Smooth muscle cell of bladder (primary cell): ENCODE measurements at places on chromosomes 7 and 10. TPM values are rescaled to one million over a fixed set of nuclear protein-coding genes. Genes with fewer than 3 reads are reported as not detected.

The CTAGE6 gene
- 0.28 and 0.55 TPM in 2 replicates for total RNA-seq

The MXI1 gene
- total RNA-seq = 20.9 and 36.0 TPM in 2 replicates

The GJD4 gene
- total RNA-seq = not detected in 2 replicates

The SH2D4B gene
- total RNA-seq = not detected in 2 replicates

The TMEM213 gene
- total RNA-seq = not detected in 2 replicates
